HT1080 (cell line): ENCODE measurements at places on chromosomes 13 and 19.

DNA sequence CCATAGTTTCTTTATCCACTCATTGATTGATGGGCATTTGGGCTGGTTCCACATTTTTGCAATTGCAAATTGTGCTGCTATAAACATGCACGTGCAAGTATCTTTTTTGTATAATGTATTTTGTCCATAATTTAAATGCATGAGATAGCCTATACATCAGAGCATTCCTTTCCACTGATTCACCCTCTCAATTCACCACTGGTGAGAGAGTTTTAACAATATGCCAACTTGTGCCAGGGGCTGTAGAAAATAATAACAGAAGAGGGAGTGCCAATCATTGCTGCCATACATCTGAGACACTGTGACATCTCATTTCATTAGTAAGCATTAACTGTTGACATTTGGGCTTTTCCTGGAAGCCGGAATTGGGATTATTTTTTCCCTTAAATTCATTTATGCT lies 125.1 kb downstream of the RAP2A start:
- peak; percentile 34 for DNase-seq

- no peak for DNase-seq
Measured at GRCh38 chr13:80239571-80240255, 101.2 kb downstream of the SPRY2 start.

DNA sequence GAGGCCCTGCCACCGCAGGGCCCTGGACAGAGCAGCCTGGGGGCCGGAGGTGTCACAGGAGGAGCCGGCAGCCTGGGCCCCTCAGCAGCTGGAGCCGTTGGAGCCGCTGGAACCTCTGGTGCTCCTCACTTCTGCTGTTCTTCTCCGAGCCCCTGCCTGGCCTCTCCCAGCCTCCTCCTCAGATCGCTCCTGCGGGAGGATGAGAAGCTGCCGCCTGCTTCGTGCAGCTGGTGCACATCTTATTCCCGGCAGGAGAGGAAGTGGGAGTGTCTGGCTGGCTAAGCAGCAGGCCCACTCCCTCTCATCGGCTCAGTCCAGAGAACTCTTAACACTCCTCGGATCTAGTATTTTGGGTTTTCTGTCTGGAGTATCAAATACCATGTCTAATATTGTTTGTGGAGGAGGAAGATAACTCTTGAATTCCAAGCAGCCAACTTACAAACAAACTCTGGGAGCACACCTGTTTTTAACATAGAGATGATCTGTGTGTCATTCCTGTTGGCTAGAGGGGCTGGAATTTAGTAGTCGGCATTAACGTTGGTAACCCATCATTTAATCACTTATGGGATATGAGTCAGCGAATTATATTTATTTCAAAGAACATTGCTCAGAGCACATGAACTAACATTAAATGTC lies 37.1 kb upstream of the RNF113B start:
- no peak for DNase-seq

- DNase-seq = no peak
Measured at GRCh38 chr19:30930941-30931706, 418.1 kb downstream of the TSHZ3 start.

- no peak for DNase-seq
Measured at GRCh38 chr13:113638173-113638746, 19.7 kb downstream of the ATP4B start.

GRCh38 chr13:52026246-52026626 lies 1.7 kb downstream of the UTP14C start:
- DNase-seq = no peak

DNA sequence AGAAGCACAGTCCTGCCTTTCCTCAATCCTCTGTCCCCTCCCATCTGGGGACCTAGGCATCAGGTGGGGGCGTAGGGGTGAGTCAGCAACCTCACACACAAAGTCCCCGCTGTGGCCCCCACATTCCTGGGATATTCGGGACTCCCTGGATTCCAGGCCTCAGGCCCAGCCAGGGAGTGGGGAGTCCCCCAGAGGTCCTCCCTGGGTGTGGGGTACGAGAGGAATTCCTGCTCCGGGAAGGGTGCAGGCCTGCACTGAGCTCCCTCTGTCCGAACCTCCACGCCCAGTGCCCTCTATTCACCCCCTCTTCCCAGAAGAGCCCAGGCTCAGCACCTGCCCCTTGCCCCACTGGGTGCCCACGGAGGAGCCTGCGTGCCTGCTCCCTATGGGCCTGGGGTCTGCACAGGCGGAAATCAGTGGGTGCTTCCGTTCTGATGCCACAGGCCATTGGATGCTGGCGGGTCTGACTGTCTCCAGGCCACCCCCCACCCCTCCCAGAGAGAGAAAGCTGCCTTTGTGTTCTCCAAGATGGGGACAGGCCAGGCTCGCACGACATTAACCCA lies 3.4 kb downstream of the CADM4 start:
- no peak for DNase-seq

GRCh38 chr13:39835253-39835652 lies 179.8 kb downstream of the COG6 start:
- DNase-seq = no peak

GRCh38 chr13:58869566-58869965 lies 1238.0 kb downstream of the PCDH17 start:
- no peak for DNase-seq

DNA sequence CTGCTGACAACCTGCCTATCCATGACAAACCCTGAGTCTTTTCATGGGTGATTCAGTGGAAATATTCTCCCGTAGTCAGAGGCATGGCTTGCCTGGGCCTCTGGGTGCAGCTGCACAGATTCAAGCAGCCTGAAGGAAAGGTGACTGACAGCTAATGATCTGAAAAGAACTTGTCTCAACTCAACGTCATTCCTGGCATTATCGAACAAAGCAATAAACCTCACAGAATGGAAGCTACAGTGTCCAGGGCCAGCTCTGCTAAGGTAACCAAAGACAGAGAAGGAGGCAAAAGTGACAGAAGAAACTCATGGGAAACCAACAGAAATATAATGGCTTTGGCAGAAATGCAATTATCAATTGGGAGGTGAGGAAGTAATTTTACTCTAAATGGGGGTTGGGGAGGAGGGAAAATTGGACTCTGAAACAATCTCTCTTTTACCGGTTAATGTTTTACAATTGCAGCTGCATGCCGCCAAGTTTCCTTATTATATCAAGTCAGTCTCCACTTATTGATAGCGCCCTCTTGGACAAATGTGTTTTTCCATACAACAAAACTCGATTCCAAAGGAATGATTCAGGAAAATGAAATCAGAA lies 12.9 kb downstream of the STARD13 start:
- no peak for DNase-seq

DNA sequence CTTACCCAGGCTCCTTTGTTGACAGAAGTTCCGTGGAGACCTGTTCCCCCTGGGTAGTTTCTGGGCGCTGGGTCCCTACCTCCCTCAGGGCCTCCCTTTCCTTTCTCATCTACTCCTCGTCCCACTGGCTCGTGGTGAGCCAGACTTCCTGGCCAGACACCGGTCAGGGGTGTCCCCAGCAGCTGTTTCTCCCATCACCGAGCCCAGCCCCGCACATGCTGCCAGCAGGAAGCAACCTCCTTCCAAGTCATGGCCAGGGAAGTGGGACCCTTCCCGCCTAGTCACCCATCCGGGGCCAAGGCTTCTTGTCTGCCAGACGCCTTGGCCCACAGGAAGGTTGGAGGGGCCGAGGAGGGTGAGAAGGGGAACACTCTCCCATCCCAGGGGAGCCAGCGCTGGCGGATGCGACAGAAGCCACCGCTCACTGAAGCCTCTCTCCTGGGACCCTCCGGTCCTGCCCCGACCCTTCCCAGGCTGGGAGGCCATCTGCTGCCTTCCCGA lies 5.7 kb downstream of the PAK4 start:
- no peak for DNase-seq

DNA sequence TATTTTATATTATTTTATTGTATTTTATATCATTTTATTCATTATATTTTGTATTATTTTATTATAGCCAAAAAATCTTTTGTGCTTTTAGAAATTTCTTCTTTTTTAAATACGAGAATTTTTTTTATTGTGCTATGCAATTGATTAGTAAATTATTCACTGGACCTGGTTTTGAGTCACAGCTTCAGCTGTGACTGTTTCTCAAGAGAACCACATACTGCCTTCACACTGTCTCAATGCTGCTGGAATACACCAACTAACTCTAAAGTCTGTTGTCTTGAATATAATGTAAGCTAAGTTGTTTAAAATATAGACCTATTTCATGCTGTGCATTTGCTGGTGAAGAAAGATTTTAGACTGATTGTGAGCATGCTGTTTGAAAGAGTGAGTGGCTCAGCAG lies 423.6 kb downstream of the NDFIP2 start:
- DNase-seq = no peak

DNA sequence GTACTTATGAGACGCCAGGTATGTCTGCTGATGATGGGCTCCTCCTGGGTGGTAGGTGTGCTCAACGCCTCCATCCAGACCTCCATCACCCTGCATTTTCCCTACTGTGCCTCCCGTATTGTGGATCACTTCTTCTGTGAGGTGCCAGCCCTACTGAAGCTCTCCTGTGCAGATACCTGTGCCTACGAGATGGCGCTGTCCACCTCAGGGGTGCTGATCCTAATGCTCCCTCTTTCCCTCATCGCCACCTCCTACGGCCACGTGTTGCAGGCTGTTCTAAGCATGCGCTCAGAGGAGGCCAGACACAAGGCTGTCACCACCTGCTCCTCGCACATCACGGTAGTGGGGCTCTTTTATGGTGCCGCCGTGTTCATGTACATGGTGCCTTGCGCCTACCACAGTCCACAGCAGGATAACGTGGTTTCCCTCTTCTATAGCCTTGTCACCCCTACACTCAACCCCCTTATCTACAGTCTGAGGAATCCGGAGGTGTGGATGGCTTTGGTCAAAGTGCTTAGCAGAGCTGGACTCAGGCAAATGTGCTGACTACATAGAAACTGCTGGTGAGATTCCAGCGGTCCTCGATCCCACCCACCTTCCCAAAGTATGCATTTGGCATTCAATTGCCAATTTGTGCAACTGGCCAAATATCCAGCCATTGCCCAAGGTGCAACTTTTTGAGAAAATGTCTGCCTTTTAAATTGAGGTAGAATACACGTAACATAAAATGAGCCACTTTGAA lies 10.2 kb downstream of the OR2Z1 start:
- DNase-seq = no peak

GRCh38 chr19:1214299-1214861 lies 8.8 kb downstream of the STK11 start:
- DNase-seq = no peak

GRCh38 chr13:109384491-109385241 lies 401.7 kb downstream of the IRS2 start:
- DNase-seq = peak; percentile 43

DNA sequence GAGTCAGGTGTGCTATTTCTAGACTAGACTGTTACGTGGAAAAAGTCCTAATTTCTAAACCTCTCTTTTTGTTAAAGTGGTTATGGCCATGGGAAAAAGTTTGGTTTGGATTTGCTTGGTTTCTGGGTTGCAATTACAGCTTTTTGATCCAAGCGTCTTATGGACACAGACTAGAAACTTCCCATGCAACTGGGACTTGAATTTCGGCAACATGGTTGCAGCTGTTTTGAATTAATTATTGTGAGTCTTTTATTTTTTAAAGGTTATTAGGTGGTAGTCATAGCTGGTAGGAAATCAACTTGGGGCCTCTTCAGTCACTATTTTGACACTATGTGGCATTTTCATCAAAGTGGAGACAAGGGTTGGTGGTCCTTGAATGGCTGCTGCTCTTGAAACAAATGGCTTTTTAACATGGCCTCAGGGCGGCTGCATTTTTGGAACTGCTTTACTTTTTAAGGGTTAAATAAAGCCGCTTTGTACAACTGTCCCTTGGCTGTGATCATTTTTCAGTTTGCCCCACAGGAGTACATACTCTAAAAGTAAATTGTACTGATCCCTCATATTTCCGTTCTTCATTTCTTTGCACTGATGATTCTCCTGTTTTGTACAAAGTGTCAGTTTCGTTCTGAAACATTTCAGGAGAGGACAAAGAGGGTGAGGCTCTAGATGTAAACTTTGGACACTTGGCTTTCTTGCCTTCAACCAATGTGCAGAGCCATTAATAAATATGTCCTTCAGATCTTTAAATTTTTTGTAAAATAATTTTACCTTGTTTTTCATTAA lies 15.9 kb downstream of the HNRNPM start:
- no peak for DNase-seq

DNA sequence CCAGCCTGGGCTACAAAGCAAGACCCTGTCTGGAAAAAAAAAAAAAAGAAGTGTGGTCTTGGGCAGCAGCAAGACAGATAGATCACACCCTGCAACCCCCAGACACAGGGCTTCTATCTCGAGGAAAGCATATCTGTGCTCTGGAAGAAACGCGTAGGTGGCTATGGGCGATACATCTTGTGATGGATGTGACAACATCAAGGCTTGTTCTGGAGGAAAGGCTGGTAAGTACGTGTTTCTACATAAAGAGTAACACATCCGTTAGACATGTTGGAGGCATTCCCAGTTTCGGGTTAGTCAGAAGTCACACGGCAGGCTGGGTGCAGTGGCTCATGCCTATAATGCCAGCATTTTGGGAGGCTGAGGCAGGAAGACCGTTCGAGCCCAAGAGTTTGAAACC lies 6.6 kb upstream of the DHDH start:
- DNase-seq = peak; percentile 91

GRCh38 chr13:31919971-31920726 lies 111.4 kb upstream of the FRY start:
- DNase-seq = no peak

GRCh38 chr19:14433554-14434501 lies 722 bp downstream of the PKN1 start:
- no peak for DNase-seq

DNA sequence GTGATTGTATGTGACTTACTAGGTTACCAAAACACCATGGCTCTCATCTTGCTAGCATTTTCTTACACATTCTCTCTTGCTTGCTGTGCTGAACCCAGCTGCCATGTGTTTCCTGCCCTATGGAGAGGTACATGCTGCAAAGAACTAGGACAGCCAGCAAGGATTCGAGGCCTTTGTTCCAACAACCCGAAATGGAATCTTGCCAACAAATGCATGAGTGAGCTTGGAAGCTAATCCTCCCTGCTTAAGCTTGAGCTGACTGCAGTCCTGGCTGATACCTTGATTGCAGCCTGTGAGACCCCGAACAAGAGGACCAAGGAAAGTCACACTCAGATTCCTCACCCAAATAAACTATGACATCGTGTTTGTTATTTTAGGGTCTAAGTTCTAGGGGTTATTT lies 651.2 kb downstream of the SLITRK6 start:
- DNase-seq = peak; percentile 16

- no peak for DNase-seq
Measured at GRCh38 chr13:48113756-48114130, 18.8 kb upstream of the MED4 start.

GRCh38 chr13:110332750-110333149 lies 25.7 kb downstream of the COL4A2 start:
- DNase-seq = no peak

GRCh38 chr19:27675771-27676170 lies 1537.2 kb downstream of the UQCRFS1 start:
- DNase-seq = no peak
